ENCODE measurements at places on chromosomes 4 and X.

DNA sequence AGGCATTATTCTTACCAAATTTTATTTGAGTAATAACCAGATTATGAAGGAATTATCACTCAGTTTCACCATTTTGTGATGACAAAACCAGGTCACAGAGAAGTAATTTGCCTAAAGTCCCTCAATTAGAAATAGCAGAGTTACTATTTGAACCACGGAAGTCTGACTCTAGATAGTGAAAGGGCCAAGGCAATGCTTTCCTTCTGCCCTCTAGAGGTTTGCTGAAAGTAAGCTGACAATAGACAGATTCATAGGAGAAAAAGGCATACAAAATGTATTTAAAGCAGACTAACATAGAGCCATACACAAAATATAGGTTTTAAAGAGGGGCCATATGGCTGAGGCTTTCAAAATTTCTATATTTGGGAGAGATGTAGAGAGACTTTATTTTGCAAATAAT, 43.1 kb downstream of the CXXC4 start:
- no peak for DNase-seq

DNA sequence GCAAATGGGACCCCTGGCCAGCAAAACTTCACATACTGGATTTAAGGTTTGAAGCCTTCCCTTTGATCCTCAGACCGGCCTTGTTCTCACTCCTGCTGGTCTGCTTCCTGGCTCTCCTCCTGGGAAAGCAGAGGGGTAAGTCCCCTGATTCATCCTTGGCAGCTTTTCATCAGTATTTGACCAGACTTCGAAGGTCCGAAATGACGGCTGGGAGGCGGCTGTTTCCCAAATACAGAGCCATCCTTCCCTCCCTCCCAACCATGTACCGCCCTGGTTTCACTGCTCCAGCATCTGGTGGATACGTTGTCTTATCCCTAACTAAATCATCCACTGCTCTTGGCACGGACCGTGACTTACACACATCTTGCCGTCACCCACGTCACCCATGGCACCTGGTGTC, 265.5 kb downstream of the BCOR start:
- no peak for DNase-seq

DNA sequence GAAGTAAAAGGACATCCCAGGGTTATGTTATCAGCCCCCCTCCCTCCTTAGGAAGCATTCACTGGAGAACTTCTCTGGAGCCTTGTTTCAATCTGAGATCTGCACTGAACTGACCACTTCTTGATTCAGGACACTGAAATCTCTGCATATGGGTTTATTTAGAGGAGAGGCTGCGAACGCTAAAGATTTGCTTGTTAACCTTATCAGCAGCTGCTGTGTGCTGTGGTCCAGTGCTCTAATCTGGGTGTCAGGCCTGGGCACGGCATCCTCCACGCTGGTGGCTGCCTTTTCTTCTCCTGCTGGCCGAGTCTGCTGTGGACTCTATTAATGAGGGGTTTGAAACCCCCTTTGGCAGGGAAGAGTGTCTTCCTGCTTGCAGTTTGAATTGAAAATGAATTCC, 1094.7 kb upstream of the TENM3 start:
- no peak for DNase-seq

DNA sequence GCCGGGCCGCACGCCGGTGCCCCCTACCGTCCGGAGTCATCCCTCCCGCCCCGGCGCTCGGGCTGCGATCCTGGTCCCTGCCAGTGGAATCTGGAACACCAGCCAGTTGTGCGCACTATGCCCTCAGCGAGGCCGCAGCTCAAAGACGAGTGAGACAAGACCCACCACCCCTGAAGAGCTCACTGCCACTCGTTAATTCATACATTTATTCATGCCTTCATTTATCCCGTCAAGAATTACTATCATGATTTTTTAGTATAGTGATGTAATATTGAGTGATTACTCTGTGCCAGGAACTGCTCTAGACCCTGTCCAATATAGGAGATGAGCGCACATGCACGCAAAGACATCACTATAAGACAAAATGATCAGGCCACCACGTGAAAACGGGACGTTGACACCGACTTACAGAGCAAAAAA, 247 bp upstream of the PPA2 start:
- DNase-seq, result no peak

- DNase-seq, result no peak
These were observed 105.4 kb downstream of the STK32B start for GRCh38 chr4:5156682-5157081.

GRCh38 chrX:54640736-54641135, 110.7 kb downstream of the GNL3L start:
- no peak for DNase-seq

DNA sequence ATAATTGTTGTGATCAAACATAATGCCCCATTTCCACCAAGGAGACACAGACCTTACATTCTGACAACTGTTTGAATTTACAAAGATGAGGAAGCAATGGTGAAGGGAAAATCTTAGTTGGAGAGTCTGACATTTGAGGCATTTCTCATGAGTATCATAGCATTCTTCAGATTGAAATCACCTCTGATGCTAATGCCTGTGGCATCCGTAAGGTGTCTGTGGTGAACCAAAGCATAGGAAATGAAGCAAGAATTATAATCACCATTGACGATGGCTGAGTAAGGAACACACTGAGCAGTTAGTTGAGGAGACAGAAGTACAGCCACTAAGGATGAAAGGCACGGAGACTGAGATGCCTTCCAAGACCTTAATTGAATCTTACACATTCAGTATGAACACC, 575.7 kb downstream of the TRIML1 start:
- no peak for DNase-seq
